AML-193 (cell line): ENCODE measurements at places on chromosomes 3 and 15.

- DNase-seq: no peak
These were observed 19.0 kb downstream of the ANP32A start for GRCh38 chr15:68801572-68802148.

GRCh38 chr15:40454904-40455391 lies 14.2 kb downstream of the BAHD1 start:
- DNase-seq: no peak

DNA sequence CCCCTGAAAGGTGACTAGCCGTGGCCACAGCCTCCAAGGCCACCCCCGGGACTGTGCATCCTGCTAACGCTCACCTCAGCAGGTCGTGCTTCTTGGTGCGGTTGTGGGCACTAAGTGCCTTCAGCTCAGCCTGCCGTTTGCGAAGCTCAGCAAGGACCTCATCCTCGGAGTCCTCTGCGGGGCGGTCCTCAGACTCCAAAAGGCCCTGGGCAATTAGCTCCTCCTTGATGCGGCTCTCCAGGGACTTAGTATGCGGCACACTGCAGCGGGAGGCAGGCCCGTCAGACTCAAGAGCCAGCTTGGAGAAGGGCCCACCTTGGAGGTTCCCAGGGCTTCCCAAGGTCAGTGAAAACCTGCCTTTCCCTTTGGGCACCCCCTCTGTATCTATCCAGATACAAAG lies 8.3 kb downstream of the TADA3 start:
- DNase-seq: no peak

DNA sequence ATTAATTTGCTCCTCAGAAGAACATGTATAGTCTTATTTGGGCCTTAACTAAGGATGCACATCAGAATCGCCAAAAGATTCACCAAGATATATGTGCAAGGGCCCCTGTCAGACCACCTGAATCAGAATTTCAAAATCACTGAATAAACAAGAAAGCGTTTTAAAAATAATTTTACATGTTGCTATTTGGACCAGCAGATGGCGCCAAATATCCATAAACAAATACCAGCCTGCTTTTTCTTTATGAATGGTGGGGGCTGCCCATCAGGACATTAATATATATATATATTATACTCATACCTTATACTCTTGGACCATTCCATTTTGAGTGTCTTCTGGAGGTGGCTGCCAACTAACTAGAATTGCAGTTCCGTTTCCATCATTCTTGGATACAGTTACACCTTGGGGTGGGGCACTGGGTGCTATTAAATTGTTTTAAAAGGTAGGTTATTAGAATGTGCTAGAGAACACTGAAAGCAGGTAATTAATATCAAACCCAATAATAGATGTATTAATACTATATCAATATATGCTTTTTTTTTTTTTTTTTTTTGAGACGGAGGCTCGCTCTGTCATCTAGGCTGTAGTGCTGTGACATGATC lies 1108.3 kb downstream of the ROBO1 start:
- DNase-seq: peak; percentile 1
